ENCODE measurements at places on chromosomes 7 and 10.

GRCh38 chr7:66736892-66737291 is 3.6 kb upstream of the RABGEF1 start:
- DNase-seq, result no peak

DNA sequence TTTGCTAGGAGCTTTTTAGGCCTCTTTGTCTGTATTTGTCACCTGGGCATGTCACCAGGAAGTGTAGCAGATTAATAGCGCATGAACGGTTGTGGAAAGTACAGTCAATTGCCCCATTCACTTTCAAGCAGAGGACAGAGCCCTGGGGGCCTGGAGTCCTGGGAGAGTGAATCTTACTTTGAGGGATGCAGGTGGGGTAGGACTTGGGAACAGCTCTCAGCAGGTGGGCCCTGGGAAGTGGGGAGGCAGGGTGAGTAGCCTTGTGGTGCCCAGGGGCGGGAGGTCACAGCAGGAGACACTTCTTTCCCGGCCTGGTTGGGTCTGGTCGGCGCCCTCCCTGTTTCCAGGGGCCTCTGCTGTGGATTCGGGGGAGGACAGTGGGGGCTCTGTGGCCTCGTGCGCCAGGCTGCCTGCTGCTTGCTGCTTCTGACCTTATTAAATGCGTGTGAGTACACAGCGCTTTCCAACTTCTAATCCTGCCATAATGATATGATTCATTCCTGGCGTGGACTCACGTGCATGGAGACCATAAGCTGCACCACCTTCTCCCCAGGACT is 51.6 kb upstream of the AQP1 start:
- DNase-seq, result peak; percentile 27

GRCh38 chr10:107899075-107899474 is 734.6 kb upstream of the SORCS1 start:
- DNase-seq, result no peak

- DNase-seq, result peak; percentile 25
Measured at GRCh38 chr7:91953618-91954017, 13.0 kb downstream of the AKAP9 start.

DNA sequence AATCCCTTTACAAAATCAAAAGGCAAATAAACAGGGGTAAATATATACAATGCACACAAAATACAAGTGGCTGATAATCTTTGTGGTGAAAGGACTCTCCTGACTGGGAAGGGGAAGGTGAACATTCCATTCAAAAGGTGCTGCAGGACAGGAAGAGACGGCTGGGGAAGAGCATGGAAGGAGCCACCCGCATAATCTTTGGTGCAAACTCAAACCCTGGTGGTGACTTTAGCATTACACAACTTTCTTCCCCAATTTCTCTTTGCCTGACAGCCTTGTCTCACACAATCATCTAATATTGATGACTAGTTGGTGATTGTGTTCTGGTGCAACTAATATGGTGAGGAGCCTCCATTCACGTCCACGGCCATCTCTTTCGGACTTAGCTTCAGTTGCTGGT is 117.0 kb upstream of the EGFR start:
- no peak for DNase-seq

GRCh38 chr7:101625031-101625791 is 3.9 kb downstream of the MYL10 start:
- peak; percentile 35 for DNase-seq

- DNase-seq, result peak; percentile 66
Measured at GRCh38 chr7:20642166-20642565, 26.7 kb downstream of the ABCB5 start.

DNA sequence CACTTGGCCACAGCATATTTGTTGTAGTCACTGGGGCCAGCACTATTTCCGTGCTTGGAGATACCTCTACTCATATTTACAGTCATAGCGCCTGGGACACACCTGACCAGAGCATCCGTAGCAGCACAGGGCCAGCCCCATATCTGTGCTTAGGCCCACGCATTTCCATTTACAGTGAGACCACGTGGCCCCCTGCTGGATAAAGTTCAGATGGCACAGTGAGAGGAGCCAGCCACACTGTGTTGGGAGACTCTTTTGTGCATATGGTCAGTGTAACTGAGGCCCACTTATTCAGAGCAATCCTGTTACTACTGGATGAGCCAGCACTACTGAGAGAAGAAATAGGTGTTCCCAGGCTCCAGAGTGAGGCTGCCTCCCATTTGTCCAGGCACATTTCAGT is 455.3 kb downstream of the REEP3 start:
- peak; percentile 30 for DNase-seq

DNA sequence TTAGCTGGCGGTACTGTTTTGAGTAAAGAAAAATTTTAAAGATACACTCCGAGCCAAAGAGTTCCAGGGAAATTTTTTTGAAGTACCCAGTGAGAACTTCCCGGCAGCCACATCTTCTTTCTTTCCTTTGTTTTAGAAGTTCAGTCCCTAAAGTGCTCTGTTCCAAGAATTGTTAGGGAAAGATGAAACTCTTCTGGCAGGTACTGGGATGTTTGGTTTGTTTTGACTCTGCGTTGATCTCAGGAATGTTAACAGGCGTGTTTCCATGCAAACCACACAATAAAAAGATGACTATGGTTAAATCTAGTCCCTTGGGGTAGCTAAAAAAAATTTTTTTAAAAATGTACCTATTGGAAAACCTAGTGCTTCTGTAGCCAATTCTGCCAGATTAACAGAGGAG is 224.7 kb upstream of the PHYHIPL start:
- peak; percentile 76 for DNase-seq

GRCh38 chr7:64887756-64888508 is 15.1 kb upstream of the ZNF273 start:
- no peak for DNase-seq

DNA sequence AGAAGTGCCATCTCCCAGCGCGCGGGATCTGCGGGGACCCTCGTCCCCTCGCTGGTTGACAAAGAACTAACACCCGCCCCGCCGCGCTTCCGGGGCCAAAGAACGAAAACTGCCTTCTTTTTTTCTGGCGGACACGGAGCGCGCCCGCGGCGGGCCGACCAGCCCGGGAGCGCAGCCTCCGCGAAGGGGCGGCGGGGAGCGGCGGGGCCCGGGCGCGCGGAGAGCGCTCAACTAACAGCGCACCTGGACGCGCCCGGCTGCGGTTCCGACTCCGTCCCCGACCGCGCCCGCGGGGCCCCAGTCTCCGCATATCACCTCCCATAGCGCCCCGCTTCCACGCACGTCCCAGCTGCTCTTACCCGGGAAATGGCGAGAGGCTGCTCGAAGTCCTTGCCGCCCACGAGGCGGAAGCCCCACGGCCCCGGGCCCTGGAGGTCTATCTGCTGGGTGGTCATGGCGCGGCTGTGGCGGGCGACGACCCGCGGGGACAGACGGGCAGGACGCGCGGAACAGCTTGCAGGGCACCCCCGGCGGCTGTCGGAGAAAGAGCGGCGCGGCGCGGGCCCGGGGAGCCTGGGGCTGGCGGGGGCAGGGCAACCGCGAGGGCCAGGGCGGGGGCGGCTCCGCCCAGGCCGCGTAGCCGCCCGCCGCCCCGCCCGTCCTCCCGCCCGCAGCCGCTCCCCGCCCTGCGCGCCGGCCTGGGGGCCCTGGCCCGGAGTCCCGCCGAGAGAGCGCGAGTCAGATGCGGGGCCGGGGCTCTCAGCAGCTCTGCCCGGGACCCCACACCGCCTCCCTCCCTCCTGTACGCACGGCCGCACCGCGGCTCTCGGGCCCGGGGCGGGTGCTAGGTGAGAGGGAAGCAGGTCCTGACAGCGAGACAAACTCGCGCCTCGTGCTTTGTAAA is at the start of gene PDLIM1:
PDLIM1 (minus strand) TSS at position 543 of the 904 bp plus-strand sequence; CDS start at position 455, 88 bp downstream.
- peak; percentile 69 for DNase-seq

DNA sequence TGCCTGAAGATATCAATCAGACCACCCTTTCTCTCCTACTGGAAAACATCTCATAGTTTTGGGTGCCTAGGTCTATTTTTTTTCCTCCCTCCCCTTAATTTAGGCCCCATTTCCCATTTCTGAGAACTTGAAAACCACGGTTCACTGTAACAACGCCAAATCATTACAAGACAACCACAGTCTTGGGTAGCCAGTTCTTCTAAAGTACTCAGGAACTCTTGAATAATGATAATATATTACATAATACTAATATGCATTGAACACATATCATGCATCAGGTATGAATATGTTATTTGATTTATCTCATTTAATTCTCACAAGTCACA is 185.1 kb upstream of the ADO start:
- DNase-seq, result peak; percentile 63

DNA sequence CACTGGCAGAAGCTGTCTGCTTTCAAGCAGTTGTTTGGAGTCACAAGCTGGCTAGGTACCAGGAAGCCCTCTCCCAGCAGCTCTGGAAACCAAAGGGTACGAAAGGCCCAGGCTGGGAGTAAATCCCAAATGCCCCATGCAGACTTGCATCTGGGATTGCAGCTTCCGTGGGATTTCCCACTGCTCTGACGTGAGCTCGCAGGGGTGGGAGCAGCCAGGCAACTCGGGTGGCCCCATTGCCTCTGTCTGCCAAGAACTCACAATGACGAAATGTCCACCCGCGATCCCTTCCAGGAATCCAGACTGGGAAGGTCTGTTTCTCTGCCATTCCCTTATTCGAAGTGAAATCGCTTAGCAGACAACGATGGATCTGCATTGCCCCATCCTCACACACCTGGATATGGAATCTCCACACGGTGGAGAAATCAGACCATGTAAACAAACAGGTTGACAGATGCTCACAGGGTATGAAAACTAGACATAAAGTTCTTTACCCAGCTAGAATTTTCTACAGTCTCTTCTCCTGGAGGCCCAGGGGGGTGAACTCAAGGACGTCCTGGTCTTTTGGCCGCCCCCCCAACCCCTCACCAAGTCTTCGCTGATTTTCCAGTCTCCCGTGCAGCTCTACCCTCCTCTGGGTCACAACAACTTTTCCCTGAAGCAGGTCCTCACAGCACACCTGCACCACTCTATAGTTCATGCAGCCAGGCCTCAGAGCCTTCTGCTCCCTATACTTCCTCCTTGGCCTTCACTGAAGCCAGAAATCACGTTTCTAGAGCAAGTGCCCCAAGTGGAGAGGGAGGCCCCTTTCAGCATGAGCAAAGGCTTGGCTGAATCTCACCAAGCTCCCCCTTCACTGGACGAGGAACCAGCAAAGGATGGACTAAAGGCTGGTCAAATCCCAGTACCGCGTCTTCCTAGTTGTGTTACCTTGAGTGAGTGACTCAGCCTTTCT is 20.0 kb downstream of the SH3PXD2A start:
- peak; percentile 54 for DNase-seq

DNA sequence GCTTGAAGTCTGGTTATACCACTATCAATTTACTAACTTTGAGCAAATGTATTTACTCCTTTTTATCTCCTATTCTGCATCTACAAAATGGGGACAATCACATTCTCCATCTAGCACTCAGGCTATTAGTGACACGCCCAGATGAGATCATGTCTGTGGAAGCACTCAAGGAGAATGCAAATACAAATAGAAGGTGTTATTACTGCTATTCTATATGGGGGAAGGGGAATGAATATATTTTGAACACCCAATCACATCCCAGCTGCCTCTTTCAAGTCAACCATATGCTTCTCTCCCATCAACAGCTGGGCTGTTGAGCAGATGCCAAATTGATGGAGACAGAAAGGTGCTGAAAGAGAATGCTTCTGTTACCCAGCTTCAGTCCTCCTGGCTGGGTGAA is 23.5 kb downstream of the SGMS1 start:
- peak; percentile 7 for DNase-seq

DNA sequence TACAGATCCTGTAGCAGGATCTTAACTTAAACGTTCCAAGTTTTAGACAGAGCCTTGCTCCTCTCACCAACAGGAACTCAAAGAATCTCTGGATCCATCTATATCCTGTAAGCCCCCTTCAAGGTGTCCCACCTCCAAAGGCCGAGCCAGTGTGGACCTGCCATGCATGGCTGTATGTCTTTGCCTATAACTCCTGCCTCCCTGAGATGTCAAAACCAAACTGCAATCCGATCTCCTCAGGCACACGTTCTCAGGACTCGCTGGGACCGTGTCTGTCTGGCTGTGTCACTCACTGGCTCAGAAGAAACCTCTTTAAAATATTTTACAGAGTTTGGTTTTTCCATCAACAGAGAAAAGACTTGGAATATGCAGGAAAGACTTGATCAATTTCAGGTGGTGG is 51.4 kb upstream of the FAM20C start:
- no peak for DNase-seq

DNA sequence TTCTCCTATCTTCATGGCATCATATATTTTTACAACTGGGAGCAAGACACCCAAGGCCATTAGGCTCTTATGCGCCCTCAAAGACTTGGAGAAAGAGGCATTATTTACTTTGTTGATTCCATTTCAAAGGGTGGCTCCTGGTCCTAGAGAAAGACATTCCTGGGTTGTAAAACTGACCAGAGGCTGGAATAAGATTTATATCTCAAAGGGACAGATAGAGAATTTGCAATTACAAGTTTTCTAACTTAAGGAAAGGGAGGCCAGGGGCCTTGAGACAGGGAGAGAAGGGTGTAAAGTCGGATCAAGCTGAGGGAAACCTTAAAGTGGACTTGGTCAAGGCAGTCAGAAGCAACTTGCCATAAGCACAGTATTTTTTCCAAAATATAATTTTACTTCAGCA is 1086.0 kb downstream of the SORCS3 start:
- DNase-seq, result no peak

DNA sequence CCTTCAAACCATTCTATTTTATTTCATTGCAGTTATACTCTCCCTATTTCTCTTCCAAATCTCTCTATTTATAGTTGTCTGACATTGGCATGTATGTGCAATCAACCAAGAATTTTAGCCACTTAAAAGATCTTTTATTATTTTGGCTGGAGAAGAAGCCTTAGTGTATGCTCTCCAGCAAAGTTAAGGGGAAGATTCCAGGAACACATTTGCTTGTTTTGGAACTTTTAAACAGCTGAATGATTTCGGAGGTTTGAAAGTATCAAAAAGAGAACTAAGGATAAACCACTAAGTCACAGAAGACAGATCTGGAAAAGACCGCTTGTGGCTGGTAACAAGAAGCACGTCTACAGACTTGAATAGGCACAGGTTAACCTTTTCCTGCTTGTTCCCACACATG is 182.2 kb upstream of the FZD1 start:
- peak; percentile 87 for DNase-seq

DNA sequence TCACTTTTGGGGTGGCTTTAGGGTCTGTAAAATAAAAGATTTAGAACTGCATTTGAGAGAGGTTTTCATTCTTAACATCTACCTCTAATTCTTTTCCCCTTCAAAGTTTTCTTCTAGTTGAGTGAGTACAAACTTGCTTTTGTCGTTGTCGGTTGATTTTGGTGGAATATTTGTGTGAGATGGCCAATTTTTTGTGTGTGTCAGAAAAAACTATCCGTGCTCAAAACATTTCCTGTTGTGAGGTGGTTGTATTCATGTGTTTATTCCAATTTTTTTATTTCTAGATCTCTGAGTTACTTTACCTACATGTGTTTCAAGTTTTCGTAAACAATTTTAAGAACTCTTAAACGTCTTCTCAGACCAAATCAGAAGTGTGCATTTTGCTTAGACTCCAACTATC is 1.6 kb downstream of the AHR start:
- no peak for DNase-seq

Data from fibroblast of skin of right biceps (primary cell).